ENCODE measurements at places on chromosomes 12 and 14.

DNA sequence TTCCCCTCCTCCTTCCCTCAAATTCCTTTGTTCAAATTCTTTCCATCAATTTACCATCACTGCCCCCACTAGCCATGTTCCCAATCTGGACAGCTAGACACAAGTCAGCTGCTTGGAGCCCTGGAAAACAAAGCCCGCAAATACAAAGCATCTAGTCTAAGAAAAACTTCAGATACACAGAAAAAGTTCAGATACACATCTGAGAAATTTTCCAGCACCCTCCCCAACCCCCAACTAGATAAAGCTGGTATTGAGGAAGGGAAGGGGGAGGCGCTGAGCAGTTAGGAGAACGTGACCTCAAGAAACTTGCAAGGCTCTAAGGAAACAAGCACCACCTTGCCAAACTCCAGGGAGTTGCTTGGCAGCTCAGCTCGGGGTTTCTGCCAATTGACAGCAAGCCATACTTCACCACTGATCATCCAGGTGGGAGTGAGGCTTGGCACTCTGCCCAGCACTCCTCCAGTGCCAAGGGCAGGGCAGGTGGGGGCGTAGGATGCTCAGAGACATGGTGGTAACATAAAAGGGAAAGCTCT lies 5.1 kb upstream of the CNIH1 start:
- DNase-seq: no peak

- peak; percentile 92 for DNase-seq
Measured at GRCh38 chr12:56117778-56118687, at the start of gene ZC3H10. Gene ZC3H10, plus strand, starts transcription at chr12:56118266. Its CDS starts 2,297 bp downstream, at chr12:56120563.

- no peak for DNase-seq
Measured at GRCh38 chr12:110171186-110171538, 47.0 kb downstream of the IFT81 start.

DNA sequence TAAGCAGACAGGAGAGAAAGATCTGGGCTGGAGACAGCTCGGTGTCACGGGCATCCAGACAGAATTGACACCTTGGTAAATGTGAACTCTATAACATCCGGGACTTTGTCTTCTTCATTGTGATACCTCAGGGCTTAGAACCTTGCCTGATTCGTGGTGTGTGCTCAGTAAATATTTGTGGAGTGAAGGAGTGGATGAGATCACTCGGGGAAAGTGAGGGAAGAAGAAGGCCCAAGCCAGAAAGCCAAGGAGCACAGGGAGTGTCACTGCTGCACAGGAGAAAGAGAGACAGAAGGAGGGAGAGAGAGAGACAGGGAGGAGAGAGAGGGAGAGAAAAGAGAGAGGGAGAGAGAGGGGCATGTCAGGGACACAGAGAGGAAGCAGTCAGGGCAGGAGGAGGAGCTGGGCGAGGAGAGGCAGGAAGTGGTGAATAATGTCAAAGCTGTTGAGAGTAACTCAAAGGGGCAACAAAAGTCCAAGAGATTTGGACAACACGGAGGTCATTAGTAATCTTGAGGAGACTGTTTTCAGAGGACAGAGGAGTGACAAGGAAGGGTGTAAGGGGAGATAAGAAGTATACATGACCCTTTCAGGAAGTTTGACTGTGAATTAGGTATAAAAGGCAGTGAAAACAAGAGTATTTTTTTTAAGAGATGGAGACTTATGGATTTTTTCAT lies 141.6 kb upstream of the MAX start:
- no peak for DNase-seq

GRCh38 chr14:84783511-84783910 lies 746.4 kb upstream of the FLRT2 start:
- no peak for DNase-seq

DNA sequence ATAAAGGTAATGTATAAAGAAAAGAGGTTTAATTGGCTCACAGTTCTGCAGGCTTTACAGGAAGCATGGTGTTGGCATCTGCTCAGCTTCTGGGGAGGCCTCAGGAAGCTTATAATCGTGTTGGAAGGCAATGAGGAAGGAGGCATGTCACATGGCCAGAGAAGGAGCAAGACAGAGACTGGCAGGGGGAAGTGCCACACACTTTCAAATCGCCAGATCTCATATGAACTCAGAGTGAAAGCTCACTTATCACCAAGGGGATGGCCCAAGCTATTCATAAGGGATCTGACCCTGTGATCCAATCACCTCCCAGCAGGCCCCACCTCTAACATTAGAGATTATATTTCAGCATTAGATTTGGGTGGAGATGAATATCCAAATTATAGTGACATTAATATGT lies 26.3 kb downstream of the LDHB start:
- no peak for DNase-seq

DNA sequence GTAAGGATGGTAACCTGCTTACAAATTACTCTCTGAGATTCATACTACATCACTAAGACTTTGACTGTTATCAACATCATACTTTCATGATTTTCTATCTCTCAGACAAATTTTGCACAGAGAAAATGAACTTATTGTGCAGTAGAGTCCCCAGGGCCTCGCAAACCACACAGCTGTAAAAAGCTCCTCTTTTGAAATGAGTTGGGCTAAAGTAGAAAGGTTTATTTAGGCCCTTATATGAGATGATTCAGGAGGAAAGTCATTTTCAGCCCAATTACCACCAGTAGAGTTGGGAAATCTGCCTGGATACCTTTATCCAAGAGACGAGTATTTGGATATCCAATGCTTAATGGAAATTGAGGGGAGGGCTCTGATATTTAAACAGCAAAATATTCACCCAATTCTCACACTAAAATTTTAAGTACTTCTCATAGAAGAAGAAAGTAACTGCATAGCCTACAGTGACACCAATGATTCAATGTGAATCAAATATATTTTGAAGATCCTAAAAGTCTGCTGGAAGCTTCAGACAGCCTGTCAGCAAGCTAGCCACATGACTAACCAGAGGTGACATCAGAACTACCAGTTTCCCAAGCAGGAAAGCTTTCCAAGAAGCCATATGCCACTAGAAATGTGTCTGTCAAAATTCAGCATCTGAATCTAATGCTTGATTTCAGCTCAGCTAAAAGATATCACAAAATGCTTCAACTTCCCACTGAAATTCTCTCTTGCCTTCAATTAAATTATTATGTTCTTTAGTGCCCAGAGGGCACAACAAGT lies 190.1 kb upstream of the SYT1 start:
- no peak for DNase-seq

- DNase-seq: no peak
Measured at GRCh38 chr12:79934281-79935020, 446 bp downstream of the PPP1R12A start.

DNA sequence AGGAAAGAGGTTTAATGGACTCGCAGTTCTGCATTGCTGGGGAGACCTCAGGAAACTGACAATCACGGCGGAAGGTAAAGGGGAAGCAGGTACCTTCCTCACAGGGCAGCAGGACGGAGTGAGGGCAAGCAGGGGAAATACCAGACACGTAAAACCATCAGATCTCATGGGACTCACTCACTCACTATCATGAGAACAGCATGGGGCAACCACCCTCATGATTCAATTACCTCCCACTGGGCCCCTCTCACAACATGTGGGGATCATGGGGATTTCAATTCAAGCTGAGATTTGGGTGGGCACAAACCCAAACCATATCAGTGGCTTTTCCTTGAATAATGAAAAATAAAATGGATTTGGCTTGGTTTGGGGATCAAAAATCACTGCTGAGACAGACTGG lies 380.5 kb downstream of the VRK1 start:
- DNase-seq: no peak

DNA sequence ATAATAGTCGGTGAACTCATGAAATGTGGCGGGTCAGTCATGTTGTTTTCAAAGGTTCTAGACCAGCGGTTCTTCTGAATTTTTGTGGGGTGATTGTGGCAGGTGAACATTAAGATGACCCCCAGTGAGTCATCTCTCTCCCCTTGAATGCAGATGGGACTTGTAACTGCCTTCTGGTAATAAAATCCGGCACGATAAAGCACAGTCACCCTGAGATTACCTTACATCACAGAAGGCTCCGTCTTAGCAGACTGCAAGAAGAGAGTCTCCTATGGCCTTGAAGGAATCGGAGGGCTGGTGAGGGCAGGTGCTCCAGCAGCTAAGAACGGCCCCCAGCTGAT lies 189.6 kb downstream of the FOXN3 start:
- no peak for DNase-seq

DNA sequence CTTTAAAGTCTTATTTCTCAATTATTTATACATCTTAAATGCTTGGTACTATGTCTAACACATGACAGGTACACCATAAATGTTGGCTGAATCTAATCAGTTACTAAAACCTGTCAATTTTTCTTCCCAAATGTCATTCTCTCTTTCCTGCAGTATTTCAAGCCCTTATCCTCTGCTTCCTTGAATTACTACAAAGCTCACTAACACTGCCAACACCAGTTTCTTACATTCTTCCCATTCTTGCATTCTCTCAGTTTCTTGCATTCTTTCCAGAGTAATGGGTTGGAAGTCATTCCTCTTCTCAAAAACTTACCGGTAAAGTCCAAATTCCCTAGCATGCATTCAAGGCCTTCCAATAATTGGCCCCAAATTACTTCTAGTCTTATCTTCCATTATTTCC lies 9.6 kb upstream of the SMARCC2 start:
- DNase-seq: no peak

DNA sequence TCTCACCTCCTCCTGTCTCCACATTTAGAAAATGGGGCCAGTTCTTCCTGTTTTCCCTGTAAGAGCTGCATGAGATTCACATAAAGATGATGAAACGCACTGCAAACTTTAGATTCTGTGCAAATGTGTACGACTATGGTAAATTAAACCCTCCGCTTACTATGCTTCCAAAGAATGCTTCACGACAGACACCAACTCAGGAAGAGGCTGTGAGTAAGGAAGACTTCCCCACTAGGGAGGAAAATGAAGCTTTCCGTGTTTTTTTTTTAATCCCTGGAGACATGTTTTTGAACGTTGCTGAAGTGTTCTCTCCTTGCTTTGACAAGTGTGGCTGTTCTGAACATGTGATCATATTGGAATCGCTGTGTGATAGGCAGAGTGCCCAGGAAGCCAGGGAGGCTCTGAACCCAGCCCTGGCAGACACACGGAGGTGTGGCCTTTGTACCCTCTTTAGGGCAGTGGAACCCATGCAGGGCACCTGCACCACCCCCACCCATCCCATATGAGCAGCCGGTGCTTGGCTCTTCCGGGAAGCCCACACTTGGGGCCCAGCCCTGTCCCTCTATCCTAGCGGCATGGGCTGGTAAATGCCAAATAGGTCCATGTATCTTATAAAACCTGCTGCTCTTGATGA lies 7.5 kb upstream of the SYNE3 start:
- DNase-seq: no peak

DNA sequence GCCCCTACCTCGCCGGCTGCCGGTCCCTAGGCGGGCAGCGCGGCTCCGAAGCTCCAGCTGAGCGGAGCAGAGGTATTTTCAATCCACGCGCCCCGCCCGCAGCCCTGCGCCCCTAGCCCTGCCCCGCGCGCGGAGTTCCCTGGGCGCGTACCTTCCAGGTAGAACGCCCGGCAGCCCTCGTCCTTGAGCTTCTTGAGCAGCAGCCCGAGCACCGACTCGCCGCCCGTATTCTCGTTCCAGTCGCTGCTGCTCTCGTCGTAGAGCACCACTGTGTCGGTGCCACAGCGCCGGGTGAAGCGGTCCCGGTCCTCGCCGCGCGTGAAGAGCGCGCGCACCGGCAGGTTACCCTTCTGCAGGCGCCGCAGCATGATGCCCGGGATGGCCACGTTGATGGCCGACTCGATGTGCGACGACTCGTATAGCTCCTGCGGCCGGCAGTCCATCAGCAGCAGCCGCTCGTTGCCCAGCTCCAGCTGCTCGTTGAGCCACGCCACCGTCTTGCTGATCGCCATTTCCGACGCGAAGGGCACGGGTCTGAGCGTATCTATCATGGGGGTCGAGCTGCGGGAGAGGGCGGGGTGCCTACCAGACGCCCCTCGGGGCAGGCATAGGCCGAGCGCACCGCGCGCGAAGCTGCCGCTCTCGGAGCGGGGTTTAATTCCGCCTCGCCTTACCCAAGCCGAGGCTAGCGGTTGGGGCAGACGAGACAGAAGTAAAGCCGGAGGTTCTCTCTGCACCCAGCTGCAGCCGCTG lies 636 bp downstream of the DUSP6 start:
- no peak for DNase-seq

DNA sequence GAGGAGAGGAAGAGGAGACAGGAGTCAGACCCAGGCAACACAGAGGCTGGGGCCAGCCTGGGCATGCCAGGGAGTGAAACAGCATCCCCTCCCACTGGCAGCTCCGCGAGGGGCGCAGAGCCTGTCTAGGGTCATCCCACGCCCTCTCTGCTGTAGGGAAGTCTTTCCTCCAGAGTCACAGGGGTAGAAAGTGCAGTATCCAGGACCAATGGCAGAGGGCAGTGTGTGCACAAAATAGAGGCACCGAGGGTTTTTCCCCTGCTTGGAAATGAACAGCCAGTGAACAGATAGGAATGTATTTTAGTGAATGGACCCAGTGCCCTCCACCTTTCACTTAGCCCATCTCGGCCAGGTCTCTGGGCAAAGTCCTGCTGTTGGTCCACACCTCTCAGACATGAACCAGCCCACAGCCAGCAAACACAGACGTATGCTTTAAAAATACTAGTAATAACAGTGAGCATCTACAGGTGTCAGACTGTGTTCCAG lies 9.4 kb upstream of the KRT74 start:
- DNase-seq: no peak

DNA sequence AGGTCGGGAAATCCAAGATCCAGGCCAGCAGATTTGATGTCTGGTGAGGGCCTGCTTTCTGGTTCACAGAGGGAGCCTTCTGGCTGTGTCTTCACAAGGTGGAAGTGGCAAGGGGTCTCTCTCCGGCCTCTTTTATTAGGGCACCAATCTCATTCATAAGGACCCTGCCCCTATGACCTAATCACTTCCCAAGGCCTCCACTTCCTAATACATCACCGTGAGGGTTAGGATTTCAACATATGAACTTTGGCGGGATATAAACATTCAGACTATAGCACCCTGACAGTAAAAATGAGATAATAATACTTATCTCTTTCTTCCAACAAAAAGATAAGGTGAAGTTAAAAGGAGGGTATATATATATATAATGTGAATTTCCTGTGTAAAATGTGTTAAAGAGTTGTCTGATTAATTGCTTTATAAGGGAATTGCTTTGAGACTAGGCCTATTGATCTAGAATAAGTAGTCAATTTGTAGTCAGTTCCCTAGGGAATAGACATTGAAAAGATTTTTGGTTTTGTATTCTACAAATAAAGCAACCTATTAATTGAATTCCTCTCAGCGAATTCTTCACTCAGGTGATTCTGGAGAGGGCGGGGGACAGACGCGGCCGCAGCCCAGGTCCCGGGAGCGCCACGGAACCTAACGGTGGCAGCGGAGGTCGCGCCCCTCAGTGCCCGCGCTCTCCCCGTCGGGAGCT lies 516 bp upstream of the LGALS3 start:
- no peak for DNase-seq

DNA sequence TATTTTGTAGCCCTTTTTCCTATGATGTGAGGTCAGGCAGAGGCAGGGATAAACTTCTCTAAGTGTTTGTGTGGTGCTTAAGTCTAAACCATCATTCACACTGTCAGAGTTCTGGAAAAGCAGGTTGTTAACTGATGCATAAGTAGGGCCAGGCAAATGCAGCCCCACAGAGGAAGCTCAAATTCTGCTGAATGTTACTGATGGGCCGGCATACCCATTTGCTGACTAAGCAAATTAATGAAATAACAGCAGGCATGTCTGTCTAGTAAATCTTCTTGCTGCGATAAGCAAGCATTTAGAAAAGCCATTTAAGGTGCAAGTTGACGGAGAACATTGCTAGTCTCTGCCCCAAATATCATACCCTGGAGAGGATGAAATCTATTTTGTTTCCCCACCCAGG lies 523.2 kb upstream of the CCDC196 start:
- no peak for DNase-seq

All from stimulated activated CD8-positive, alpha-beta memory T cell treated with anti-CD3 and anti-CD28 coated beads, Interleukin-7, amount 100 ng/mL, for 1 hour (primary cell).